Bone marrow (tissue), 2 donors: ENCODE measurements at places on chromosomes 5 and 9.

GRCh38 chr5:156715287-156715686 lies 134.8 kb upstream of the PPP1R2B start:
- DNase-seq, result no peak

- no peak for DNase-seq
These were observed 25.5 kb upstream of the SLC6A3 start for GRCh38 chr5:1470762-1471211.

GRCh38 chr9:125142560-125143376 lies 560 bp downstream of the SCAI start:
- no peak for DNase-seq

- no peak for DNase-seq
These were observed 89.2 kb upstream of the CAST start for GRCh38 chr5:96572864-96573512.
